ENCODE measurements at places on chromosomes 1 and 21.
A peak's percentile ranks its signal among the peaks of the same experiment; 100 is the strongest.

DNA sequence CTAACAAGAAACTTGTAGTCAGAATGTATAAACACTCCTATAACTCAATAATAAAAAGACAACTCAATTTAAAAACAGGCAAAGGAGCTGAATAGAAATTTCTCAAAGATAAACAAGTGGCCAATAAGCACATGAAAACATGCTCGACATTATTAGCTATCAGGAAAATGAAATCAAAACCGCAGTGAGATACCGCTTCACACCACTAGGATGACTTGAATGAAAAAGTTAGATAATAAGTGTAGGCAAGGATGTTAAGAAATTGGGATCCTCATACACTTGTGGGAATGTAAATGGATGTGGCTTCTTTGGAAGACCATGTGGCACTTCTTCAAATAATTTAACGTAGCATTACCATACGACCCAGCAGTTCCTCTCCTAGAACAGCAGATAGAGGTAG is 8.9 kb downstream of the RALGPS2 start:
- no peak for DNase-seq

DNA sequence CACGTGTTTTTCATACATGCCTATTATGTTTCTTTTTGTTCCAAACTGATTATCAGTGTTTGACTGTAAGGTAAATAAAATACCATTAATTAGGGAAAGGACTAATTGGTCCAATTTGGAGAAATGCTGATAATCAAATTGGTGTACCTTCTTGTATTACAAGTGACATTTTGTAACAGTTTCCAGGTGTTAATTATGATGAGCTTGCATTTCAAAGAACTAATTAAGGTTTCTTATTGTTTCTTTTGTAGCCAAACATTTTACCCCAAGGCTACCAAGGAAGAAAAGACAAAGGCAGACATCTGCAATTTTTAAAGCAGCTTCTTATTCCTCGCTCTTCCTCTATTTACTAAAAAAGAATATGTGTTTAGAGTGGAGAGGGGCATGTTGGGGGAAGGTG is 88.7 kb upstream of the GRIK1 start:
- no peak for DNase-seq

DNA sequence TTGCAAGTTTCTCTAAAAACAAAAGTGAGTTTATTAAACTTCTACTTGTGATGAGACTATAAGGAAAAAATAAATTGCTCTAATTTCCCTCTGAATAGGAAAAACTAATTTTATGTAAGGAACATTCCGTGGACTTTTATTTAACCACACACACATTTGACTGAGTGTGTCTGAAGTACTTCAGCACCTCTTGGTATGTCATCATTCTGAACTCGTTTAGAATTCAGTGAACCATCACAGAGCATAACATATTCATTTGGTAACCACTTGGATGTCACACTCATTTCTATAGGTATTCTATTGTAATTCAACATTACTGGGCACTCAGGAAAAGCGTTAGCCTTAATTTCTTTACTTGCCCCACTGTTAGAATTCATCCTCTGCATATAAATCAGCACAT is 79.1 kb downstream of the RGS21 start:
- no peak for DNase-seq

- no peak for DNase-seq
These were observed 29.2 kb downstream of the ARID4B start for GRCh38 chr1:235298758-235299157.

DNA sequence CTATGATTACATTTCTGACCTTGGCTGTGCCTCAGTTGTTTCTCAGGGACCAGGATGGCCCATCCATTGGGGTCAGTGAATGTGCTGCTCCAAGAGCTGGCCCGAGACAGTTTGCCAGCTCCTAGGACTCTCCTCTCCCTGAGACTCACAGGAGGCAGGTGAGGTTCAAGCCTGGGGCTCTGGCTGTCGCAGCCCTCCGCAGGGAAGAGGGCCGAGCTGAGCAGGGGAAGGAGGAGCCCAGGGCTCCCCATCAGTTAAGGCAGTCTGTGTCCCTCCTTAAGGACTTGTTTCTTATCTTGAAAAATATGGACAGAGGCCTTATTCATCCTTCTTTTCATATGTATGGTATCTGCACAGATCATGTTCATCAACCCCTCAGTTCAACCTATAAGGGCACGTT is 26.6 kb upstream of the SARS1 start:
- DNase-seq: no peak

- no peak for DNase-seq
These were observed 18.2 kb upstream of the KCNK2 start for GRCh38 chr1:215064327-215064726.

GRCh38 chr1:175413367-175413766 is 220.8 kb upstream of the KIAA0040 start:
- DNase-seq: no peak

GRCh38 chr1:185039726-185040407 is 5.5 kb upstream of the RNF2 start:
- no peak for DNase-seq

DNA sequence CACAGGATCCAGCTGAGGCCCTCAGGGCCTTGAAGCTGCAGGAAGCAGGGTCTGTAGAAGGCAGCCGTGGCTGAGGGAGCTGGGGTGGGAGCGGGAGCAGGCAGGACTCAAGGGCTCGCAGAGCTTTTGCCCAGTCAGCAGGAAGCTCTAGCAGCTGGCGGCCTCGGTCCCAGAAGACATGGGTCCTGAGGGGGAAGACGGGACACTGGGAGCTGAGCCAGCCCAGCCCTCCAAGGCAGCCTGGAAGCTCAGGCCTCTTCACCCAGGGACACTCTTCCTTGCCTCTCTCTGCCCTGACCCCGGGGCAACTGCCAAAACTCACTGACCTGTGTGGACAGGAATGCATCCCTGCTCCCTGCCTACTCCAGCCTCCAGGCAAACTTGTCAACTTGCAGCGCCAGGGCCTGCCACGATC is 8.9 kb downstream of the ADGRB2 start:
- no peak for DNase-seq

DNA sequence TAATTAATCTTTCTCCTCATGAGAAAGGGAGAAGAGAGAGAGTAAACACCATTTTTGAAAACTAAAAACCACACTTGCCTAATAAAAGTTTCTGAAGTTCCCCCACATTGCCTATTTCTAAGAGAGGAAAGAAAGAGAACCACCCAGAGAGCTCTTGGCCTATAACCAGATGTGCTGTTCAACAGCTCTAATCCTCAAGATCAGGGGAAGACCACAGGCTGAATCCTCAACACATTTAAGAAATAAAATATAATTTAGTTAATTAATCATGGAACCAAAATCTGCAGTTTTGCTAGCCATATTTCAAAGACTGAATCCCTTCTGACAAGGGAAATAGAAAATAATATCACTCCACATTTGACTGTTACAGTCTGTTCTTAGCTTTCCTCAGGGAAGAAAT is 11.9 kb downstream of the PRRX1 start:
- no peak for DNase-seq

DNA sequence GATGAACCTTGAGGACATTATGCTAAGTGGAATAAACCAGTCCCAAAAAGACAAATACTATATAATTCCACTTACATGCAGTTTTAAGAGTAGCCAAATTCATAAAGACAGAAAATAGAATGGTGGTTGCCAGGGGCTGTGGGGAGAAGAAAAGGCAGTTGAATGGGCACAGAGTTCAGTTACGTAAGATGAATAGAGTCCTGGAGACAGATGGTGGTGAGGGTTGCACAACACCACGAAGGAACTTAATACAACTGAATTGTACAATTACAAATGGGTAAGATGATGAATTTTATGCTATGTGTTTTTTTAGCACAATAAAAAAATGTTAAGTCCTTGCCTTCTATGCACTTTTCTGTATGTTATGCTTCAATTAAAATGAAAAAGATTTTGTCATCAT is 66.6 kb downstream of the CD34 start:
- DNase-seq: no peak

GRCh38 chr1:4653328-4653660 is 1.1 kb upstream of the AJAP1 start:
- no peak for DNase-seq

DNA sequence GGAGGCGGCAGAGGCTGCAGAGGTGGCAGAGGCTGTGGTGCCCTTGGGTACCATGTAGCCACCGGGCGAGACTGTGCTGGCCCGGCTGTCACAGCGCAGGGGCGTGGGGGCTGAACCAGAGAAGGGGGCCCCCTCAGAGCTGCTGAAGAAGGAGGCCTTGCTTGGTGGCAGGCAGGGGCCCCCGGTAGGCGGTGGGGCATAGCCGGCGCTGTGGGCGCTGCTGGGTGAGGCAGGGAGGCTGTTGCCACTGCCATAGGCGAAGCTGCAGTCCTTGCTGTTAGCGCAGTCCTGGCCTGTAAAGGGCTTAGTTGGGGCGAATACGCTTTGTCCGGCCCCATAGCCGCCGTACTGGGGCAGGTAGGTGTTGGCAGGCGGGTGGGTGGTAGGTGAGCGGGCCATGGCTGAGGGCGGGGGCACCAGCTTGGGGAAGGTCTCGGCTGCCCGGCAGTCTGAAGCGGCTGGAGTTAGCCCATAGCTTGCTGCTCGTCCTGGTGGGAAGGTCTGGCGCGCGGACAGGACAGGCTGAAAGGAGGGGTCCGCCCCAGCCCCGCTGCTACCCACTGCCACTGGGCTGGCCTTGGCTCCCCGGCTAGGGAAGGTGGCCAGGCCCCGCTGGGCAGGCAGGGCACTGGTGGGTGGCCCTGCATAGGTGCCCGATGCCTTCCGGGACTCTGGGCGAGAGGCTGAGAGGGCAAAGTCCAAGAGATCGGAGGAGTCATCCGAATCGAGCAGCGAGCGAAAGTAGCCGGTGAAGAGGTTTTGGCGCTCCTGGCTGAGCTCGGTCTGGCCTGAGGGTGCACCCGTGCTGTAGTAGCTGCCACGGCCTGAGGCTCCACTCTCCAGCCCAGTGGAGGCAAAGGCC is 54.9 kb downstream of the AHDC1 start:
- DNase-seq: no peak

- DNase-seq: no peak
These were observed 127.8 kb downstream of the NTMT2 start for GRCh38 chr1:170273291-170274130.

GRCh38 chr1:35559317-35559944 is 1.8 kb downstream of the NCDN start:
- DNase-seq: peak; percentile 38

- DNase-seq: no peak
These were observed 483.5 kb downstream of the ADGRL2 start for GRCh38 chr1:82284213-82284612.

- DNase-seq: no peak
These were observed 56.3 kb downstream of the MAN1C1 start for GRCh38 chr1:25672763-25673409.

GRCh38 chr21:14453339-14454015 is 70.5 kb upstream of the HSPA13 start:
- peak; percentile 17 for DNase-seq

DNA sequence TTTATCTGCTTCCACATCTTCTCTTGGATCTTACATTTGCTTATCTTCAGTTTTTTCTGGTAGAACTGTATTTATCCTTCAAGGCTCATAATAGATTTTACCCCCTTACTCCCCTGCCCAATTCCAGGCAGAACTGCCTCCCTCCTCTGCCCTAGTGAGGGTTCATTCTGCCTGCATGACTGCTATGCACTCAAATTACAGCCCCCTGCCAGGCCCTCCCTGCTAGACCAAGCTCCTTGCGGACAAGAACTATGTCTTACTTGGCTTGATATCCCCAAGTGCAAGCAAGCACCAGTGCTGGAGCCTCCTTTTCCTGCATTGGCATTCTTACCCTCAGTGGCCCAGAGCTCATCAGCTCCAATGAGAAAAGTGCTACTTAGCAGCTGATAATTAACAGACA is 18.1 kb downstream of the MAPKAPK2 start:
- DNase-seq: no peak

GRCh38 chr1:6278263-6278662 is 17.4 kb upstream of the GPR153 start:
- no peak for DNase-seq

Data from CD4-positive, alpha-beta T cell treated with Interleukin-21 for 1 hour (primary cell).